ENCODE measurements at places on chromosomes 2 and 18.

DNA sequence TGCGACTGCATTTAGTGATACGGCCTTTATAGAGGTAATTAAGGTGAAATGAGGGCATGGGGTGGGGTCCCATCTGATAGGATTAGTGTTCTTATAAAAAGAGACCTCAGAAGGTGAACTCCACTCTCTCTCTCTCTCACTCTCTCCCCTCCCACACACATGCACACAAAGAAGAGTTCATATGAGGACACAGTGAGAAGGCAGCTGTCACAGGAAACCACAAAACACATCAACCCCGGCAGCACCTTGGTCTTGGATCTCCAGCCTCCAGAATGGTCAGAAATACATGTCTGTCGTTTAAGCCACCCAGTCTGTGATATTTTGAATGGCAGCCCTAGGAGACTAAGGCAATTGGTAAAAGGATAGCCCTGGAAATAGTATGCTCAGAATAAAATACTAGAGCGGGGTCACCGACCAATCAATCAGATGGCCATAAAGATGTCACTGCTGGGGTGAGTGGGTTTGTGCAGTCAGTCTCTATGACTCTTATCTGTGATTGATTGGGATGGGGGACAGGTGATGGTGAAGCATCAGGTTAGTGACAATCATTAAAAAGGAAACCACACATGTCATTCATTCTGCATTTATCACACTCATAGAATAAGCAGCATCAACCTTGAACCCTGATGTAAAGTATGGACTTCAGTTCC is 118.9 kb upstream of the POU3F3 start:
- DNase-seq: no peak

GRCh38 chr2:130381619-130382018 is 25.8 kb downstream of the PTPN18 start:
- no peak for DNase-seq

- DNase-seq: no peak
These were observed 1101.0 kb upstream of the GYPC start for GRCh38 chr2:125554956-125555355.

- no peak for DNase-seq
These were observed 490.4 kb upstream of the FANCL start for GRCh38 chr2:58731488-58731869.

- DNase-seq: no peak
These were observed 7.0 kb downstream of the HJURP start for GRCh38 chr2:233847248-233847898.

GRCh38 chr2:7987992-7988391 is 693.9 kb upstream of the ID2 start:
- DNase-seq: no peak

- peak; percentile 31 for DNase-seq
These were observed 6.6 kb downstream of the ARHGAP25 start for GRCh38 chr2:68741238-68741637.

- no peak for DNase-seq
These were observed 95.1 kb upstream of the MSH6 start for GRCh38 chr2:47687856-47688255.

- no peak for DNase-seq
These were observed 151.6 kb upstream of the CAPN13 start for GRCh38 chr2:30958918-30959265.

DNA sequence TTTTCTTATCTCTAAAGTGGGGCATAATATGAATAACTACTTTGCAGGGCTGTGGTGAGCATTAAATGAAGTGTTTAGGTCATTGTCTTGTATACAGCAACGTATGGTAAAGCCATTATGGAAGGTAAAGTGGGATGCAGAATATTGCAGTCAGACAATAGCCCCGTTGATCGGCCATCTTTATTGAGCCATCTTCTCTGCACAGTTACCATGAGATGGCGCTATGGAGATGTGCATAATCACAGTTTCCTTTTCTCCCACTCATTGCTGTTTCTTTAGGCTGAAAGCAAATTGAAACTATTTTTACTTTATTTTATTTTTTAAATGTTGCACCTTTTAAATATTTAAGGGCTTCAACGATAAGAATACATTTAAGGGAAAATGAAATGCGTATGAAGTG is 108.9 kb downstream of the THSD7B start:
- no peak for DNase-seq

- DNase-seq: peak; percentile 8
These were observed 316 bp downstream of the FKBP7 start for GRCh38 chr2:178478130-178478438.

- DNase-seq: peak; percentile 25
These were observed 262.6 kb downstream of the MREG start for GRCh38 chr2:215750763-215751162.

DNA sequence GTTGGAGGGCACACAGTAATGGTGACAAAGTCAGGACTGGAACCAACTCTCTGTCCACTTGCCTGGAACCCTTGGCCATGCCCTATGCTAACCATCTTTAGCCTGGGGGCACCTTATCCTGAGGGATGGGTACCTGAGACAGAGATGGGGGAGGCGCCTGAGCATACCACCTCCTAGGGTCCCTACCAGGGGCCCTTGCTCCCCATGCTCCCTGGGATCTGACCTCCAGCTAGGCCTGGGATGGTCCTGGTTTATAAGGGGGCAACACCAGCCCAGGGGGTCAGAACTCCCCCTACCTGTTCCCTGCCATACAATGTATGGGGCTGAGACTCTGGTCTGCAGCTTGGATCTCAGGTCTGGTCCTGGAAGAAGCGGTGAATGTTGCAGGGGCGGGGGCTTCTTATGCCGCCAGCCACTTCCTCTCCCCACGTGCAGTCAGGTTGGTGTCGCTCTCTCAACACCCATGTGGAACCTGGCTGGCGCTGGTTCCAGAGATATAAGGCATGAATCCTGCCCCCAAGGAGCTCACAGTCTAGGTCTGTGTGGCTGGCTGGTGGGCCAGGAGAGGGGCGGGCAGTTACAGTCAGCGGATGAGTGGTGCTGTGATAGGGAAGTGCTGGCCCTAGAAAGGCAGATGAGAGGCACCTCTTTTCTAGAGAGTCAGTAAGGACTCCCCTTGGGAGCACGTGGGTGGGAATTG is 3.8 kb upstream of the TOGARAM2 start:
- DNase-seq: no peak

GRCh38 chr2:226300196-226300886 is 499.3 kb downstream of the IRS1 start:
- no peak for DNase-seq

GRCh38 chr2:228545041-228545747 is 363.7 kb upstream of the SPHKAP start:
- DNase-seq: no peak

- DNase-seq: no peak
These were observed 170.4 kb downstream of the KCNE4 start for GRCh38 chr2:223222397-223222796.

GRCh38 chr18:61898640-61899101 is 5.9 kb upstream of the RNF152 start:
- no peak for DNase-seq

GRCh38 chr2:34193164-34193563 is 594.1 kb upstream of the FAM98A start:
- DNase-seq: no peak

GRCh38 chr2:183250472-183250871 is 126.2 kb downstream of the NUP35 start:
- no peak for DNase-seq

- no peak for DNase-seq
These were observed 44.6 kb downstream of the TMEFF2 start for GRCh38 chr2:192150166-192150565.

- no peak for DNase-seq
These were observed 1067.0 kb upstream of the FANCL start for GRCh38 chr2:59308108-59308507.

DNA sequence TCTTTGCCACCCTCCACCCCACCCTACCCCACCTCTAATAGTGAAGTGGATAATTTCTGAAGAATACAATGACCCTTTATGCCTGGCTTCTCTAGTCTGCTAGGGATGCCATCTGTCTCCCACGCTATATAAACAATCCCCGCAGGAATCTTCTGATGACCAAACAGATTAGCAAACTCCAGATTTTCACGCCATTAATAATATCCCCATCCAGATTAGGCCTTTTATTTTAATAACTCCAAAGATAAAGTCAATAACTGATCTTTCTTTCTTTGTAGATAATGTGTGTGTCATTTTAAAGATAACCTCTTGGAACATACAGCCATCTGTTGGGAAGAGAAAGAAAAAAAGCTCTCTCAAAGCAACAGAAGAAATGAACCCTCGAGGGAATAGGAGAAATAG is 47.9 kb upstream of the CCDC150 start:
- no peak for DNase-seq

- no peak for DNase-seq
These were observed 262.4 kb upstream of the CCDC68 start for GRCh38 chr18:55221622-55222021.

DNA sequence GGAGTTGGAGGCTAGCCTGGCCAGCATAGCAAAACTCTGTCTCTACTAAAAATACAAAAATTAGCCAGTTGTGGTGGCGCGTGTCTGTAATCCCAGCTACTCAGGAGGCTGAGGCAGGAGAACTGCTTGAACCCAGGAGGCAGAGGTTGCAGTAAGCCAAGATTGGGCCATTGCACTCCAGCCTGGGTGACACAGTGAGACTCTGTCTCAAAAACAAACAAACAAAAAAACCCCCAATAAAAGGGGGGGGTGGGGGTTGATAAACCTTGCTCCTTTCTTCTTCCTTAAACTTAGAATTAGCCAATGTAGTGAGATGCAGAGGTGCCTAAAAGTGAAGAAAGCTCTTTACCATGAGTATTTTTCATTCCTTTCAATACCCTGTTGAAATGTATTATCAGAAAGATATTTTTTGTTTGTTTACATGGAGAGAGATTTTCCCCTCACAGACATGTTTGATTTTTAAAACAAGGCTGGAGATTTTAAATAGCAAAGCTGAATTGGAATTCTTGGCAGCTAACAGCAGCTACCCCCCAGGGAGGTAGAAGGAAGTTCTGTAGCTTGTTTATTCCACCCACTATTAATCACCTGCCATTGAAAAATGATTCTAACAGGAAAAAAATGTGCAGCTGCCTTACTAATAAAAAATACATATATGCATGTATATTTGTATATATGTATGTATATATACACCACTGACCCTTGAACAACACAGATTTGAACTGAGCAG is 48.6 kb downstream of the GYPC start:
- no peak for DNase-seq

- no peak for DNase-seq
These were observed 38.0 kb downstream of the STEAP3 start for GRCh38 chr2:119261493-119262225.

DNA sequence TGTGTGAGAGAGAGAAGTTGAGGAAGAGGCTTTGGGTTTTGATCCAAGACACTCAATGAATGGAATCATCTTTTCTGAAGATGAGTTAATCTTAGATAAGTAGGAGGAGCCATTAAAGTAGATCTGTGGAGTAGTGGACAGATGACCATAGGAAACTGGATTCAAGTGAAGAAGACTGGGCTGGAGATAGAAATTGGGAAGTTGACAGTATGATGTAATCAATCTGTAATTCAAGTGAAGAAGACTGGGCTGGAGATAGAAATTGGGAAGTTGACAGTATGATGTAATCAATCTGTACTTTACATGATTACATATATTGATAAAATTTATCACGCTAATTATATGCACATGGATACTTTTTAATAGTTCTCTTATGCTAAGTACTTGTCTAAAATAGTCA is 92.8 kb downstream of the PHLPP1 start:
- no peak for DNase-seq

DNA sequence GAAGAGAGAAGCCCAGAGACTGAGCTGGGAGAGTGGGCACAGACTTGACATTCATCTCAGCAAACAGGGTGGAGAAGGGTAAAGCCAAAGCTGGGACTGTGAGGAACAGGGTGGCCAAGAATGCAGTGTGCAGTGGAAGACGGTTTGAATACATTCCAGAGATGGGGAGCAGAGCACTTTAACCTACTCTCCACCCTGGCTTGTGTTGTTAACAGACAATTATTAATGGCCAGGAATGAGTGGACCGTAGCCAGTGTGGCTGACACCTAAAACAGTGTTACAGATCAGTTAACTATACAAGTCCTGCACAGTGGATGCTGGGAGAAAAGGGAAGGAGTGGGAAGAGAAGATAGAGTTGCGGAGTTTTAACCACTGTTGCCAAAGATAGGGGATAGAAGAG is 7.4 kb upstream of the NAB1 start:
- no peak for DNase-seq

DNA sequence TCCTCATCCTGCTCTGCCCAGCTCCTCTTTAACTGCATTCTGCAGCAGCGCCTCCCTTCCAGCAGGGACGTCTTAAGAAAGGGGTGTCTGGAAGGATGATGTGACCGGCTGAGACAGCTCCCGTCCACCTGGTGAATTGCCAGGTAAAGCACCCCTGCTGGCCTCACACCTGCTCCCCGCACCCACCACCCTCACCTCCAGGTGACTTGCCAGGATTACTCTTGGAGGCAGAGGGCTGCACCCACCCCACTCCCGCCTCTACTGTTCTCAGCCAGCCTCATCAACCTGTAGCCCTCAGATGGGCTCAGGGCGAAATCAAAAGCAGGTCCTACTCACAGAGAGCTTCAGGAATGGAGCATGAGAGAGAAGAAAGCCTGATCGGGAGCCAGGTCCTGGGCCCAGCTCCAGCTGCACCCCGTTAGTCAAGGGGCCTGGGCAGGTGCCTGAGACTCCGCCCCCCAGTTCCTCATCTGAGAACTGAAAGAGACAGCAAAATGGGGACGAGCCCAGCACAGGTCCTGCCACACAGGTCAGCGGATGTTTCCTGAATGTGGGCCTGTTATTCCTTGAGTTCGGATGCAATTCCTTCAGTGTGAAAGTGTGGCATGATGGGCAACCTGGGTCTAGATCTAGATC is 5.6 kb downstream of the ADRA2B start:
- no peak for DNase-seq

DNA sequence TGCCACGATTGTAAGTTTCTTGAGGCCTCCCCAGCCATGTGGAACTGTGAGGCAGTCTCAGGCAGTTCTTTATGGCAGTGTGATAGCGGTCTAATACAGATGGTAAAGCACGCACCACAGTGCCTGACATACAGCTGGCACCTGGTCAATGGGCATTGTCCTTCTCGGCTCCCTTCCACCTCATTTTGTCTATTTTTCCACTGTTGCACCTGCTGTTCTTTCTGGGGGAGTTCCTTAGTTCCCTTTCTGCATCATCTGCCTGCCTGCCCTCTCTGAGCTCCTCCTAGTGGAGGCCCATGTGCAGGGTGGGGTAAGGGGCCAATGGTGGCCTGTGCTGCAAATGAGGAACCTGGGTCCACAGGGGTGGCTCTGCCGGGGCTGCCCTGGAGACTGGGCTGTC is 157.6 kb downstream of the LPIN1 start:
- DNase-seq: no peak

DNA sequence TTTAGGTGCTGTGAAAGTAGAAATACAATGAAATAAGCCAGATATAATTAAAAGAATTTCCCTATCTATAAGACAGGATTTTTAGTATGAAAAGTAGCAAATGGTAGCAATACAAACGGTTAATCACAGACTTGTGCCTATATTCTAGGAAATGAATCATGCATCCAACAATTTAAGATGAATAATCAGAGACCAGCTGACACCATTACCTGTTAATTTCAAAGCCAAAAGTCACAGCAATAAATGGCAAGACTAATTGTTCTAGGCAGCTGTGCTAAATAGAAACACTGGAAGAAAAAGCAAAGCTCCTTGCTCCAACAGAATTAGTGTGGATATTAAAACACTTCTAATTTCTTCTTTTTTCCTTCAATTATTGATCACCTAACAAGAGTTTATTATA is 35.1 kb upstream of the MPP4 start:
- DNase-seq: no peak

- DNase-seq: no peak
These were observed 19.4 kb upstream of the RNF149 start for GRCh38 chr2:101327863-101328394.

GRCh38 chr2:105737980-105738657 is 6.6 kb upstream of the NCK2 start:
- no peak for DNase-seq
